Thyroid gland (tissue), 4 donors: ENCODE measurements at places on chromosomes 6 and 20.

DNA sequence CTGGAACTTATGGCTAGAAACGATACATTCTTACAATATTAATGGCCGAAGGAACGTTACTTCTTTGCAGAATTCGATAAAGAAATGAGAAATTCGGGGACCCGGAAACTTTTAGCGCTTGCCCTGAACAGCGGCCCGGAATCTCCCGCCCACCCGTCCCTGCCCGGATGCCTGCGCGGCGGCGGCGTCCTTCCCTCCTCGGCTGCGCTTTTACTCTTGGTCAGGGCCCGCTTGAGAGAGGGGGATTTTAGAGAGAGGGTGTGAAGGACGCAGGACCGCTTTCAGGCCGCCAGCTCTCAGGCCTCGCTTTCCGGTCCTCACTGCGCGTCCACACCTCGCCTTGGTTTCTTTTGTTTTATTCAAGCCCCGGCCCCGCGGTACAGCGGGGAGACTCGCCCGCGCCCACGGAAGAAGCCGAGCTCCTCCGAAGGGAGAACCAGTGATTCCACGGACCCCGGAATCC lies 243.7 kb downstream of the ARID1B start:
- H3K4me3 ChIP-seq = peak overlapping the region; percentile 71
- no peaks in the 10 kb centered on the region for H3K27me3 ChIP-seq
- no peaks in the 10 kb centered on the region for H3K36me3 ChIP-seq
- H3K4me1 ChIP-seq = peaks cover 28% of the 10 kb centered on the region
- H3K27ac ChIP-seq = peak overlapping the region; percentile 95
- DNase-seq = peak; percentile 50

- H3K36me3 ChIP-seq = no peaks in the 10 kb centered on the region
- no peak for DNase-seq
Measured at GRCh38 chr6:32095338-32096086, 13.6 kb downstream of the TNXB start.

- no peaks in the 10 kb centered on the region for H3K4me1 ChIP-seq
- no peaks in the 10 kb centered on the region for H3K27me3 ChIP-seq
- no peak overlapping the region for H3K4me3 ChIP-seq
- no peak for DNase-seq
- peaks cover 8% of the 10 kb centered on the region for H3K36me3 ChIP-seq
Measured at GRCh38 chr6:109743739-109744138, 52.6 kb downstream of the FIG4 start.

- no peaks in the 10 kb centered on the region for H3K36me3 ChIP-seq
- no peak overlapping the region for H3K27ac ChIP-seq
- H3K27me3 ChIP-seq = no peaks in the 10 kb centered on the region
- no peaks in the 10 kb centered on the region for H3K4me1 ChIP-seq
Measured at GRCh38 chr6:138856654-138857053, 60.8 kb downstream of the ECT2L start.

- peak; percentile 89 for DNase-seq
- peak within 1 kb of the TSS; percentile 85 for H3K4me3 ChIP-seq
- H3K27me3 ChIP-seq = no peaks in the 10 kb centered on the region
- H3K36me3 ChIP-seq = no peaks in the 10 kb centered on the region
- peak within 1 kb of the TSS; percentile 99 for H3K27ac ChIP-seq
Measured at GRCh38 chr6:156776840-156777576, at the start of gene ARID1B. Gene ARID1B (plus strand): TSS chr6:156777378. CDS start chr6:156777681, 303 bp downstream.

DNA sequence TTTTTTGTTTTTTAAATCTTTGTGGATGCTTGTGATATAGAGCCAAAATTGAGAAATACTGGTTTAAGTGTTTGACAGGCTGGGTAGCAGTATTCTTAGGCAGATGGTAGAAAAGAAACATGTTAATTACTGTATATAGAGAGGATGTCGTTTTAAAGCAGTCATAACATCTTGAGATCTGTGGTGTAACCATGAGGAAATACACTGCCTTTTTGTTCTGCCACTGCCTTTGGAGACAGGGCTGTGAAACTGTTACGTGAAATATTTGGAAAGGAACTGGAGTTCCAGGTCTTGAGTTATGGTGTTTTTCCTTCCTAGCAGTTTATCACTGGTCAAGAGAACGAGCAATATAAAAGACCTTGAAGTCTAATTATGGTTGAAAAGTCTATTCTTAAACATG lies 19.5 kb downstream of the STXBP5 start:
- H3K4me3 ChIP-seq = no peak overlapping the region
- H3K4me1 ChIP-seq = peaks cover 10% of the 10 kb centered on the region
- no peaks in the 10 kb centered on the region for H3K27me3 ChIP-seq
- H3K27ac ChIP-seq = no peak overlapping the region
- H3K36me3 ChIP-seq = no peaks in the 10 kb centered on the region

- peaks cover 7% of the 10 kb centered on the region for H3K4me1 ChIP-seq
- H3K36me3 ChIP-seq = no peaks in the 10 kb centered on the region
- no peak within 1 kb of the TSS for H3K4me3 ChIP-seq
Measured at GRCh38 chr6:33075568-33076405, at the start of gene HLA-DPB1. Gene HLA-DPB1 (plus strand): TSS chr6:33075990. CDS start chr6:33076042, 52 bp downstream.

DNA sequence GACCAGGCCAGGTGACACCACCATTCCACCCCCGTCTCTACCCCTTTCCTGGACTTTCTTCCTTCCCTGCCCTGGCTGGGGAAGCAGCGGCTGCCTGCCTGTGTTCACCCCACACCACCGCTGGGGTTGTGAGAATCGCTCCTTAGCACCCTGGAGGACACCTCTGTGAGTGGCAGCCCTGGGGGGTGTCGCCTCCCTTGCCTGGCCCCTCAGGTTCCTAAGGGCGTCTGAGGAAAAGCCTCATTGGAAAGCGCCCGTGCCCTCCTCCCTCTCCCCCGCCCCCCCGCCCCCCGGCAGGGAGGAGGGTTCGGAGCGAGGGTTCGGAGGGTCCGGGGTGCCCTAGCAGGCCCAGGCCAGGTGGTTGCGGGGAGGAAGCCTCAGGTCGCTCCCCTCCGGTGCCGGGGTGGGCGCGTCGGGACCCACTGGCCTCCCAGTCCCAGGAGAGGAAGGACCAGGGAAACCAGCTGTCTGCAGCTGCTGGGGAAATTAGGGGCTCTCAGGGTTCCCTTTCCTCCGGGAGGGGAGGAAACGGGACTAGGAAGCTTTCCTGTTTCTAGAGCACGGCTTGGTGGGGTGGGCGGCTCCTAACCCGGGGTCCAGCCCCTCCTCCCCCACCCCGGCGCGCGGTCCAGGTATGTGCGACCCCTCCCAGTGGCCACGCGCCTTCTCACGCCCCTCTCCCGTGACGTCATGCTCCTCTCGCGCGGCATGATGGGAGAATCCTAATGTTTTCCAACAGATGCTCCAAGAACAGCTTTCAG lies at the start of gene PHACTR3:
Gene PHACTR3 (plus strand): TSS at position 760 of the 761 bp plus-strand sequence. CDS start 475 bp downstream, outside the sequence.
- no peak within 1 kb of the TSS for H3K4me3 ChIP-seq
- H3K36me3 ChIP-seq = no peaks in the 10 kb centered on the region
- H3K27ac ChIP-seq = no peak within 1 kb of the TSS

DNA sequence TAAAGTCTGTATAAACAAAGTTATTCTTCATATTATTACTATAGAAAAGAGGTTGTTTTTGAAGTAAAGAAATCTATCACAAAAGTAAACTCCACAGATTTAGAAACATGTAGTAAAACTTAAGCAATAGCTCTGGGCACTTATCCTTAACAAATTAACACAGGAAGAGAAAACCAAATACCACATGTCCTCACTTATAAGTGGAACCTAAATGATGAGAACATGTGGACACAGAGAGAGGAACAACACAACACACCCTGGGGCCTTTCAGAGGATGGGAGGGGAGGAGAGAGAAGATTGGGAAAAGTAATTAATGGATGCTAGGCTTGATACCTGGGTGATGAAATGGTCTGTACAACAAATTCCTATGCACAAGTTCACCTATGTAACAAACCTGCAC lies 57.2 kb downstream of the C6orf58 start:
- DNase-seq = no peak
- H3K27me3 ChIP-seq = no peaks in the 10 kb centered on the region
- H3K4me3 ChIP-seq = no peak overlapping the region
- no peaks in the 10 kb centered on the region for H3K36me3 ChIP-seq
- H3K27ac ChIP-seq = no peak overlapping the region

- no peak for DNase-seq
- H3K27me3 ChIP-seq = no peaks in the 10 kb centered on the region
- no peaks in the 10 kb centered on the region for H3K36me3 ChIP-seq
- no peak overlapping the region for H3K27ac ChIP-seq
Measured at GRCh38 chr6:21747441-21747840, 153.9 kb downstream of the SOX4 start.

GRCh38 chr20:6295867-6296256 lies 173.0 kb upstream of the FERMT1 start:
- H3K4me1 ChIP-seq = no peaks in the 10 kb centered on the region
- H3K36me3 ChIP-seq = no peaks in the 10 kb centered on the region
- no peak overlapping the region for H3K27ac ChIP-seq
- no peak overlapping the region for H3K4me3 ChIP-seq
- H3K27me3 ChIP-seq = no peaks in the 10 kb centered on the region
- no peak for DNase-seq

- H3K4me1 ChIP-seq = peaks cover 54% of the 10 kb centered on the region
- H3K27me3 ChIP-seq = no peaks in the 10 kb centered on the region
- H3K27ac ChIP-seq = peak overlapping the region; percentile 77
- H3K4me3 ChIP-seq = no peak overlapping the region
Measured at GRCh38 chr6:17923401-17923863, 64.0 kb downstream of the KIF13A start.

DNA sequence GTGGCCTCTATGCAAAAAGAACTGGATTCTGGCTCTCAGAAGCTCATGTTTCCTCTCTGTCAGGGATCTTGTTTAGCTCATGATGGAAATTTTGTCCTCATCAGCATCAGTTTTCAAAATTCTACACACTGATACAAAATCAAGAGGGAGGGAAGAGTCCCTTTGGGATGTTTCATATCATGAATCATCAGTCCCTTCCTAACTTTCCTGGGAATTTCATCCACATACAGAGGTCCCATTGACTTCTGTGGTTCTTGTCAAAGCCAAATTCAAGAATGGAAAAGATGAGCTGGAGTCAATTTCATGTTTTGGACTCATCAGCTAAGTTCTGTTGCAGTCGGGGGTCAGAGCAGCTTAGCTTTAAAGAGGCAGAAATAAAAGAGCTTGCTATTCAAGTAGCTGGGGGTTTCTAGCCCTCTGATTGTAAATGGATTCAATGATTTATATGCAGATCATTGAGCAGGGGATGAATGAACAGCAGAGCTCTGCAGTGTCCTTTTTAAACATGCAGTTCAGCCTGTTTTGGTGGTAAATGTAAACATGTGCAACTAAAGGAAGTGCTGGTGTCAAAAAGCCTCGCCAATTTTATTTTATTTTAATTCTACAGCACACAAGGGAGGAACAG lies 21.3 kb upstream of the TMEM14A start:
- DNase-seq = no peak
- H3K27me3 ChIP-seq = no peaks in the 10 kb centered on the region
- H3K4me1 ChIP-seq = peaks cover 12% of the 10 kb centered on the region
- H3K36me3 ChIP-seq = no peaks in the 10 kb centered on the region

DNA sequence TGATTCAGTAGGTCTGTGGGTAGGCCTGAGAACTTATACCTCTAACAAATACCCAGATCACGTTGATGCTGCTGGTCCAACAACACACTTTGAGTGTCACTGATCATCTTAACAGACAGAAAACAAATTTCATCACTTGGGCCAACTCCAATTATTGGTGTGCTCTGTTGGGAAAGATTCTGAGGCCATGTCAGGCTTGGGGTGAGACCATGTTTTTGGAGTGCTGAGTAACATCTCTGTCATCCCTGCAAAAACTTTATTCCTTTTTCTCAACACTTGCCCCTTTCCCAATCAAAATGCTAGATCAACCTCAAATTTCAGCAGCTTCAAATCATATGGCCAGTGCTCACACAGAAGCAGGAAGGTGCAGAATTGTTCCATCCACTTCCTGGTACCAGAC lies 108.8 kb upstream of the TENT5A start:
- no peaks in the 10 kb centered on the region for H3K36me3 ChIP-seq
- no peak for DNase-seq
- H3K4me1 ChIP-seq = no peaks in the 10 kb centered on the region
- no peak overlapping the region for H3K4me3 ChIP-seq
- no peak overlapping the region for H3K27ac ChIP-seq

DNA sequence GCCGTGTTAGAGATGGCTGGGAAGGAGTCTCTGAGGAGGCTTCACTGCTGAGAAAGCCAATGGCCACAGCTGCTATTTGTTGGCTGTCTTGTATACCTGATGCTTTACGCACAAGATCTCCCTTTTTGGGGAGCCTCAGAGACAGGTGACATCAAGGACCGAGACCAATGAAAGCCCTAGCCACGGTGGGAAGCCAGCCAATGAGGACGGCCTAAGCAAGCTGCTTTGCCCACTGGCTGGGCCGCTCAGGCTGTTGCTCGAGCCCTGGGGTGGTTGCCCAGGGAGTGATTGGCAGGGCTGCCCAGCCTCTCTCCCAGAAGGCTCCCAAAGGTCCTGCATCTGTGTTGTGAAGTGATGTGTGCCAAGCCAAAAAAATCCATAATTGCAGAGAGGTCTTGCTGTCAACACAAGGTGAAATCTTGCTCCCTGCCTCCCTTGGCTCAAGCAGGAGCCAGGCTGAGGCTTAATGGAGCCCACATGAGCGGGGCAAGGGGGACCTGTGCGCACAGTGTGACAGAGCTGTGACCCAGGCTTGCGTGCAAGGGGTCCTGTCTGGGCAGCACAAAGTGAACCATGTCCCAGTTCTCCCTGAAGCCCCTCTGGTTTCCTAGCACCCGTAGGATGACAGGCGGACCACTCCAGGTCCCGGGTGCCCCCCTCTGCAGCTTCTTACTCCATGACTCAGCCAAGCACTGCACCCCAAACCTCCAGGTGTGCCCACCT lies 4.3 kb downstream of the MMP24OS start:
- H3K27me3 ChIP-seq = no peaks in the 10 kb centered on the region
- no peak overlapping the region for H3K27ac ChIP-seq

- H3K4me1 ChIP-seq = peaks cover 9% of the 10 kb centered on the region
- H3K36me3 ChIP-seq = no peaks in the 10 kb centered on the region
- DNase-seq = no peak
- H3K4me3 ChIP-seq = no peak overlapping the region
Measured at GRCh38 chr20:50215101-50215690, 24.6 kb downstream of the CEBPB start.

DNA sequence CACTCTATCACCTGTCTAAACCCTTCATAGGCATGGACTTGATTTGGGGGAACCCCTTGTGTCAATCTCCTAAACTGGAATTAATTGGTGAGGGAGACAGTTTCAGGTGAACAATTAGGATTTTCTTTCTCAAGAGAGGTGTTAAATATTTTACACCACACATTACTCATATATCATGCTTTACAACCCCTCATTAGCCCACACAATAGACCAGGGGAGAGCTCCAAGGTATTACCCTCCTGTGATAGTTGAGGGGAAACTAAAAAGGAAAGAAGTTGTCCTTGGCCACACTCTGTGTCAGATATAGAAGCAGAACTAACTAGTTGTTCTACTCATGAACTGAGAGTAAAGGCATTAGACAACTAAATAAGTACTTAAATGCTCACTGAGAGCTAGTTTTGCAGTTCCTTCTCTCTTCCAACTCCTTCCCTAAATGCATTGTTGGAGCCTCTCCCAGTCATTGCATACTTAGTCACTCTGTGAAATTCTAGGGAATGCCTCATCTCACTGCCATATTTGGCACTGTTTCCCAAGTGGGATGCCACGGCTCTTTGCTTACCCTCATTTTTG lies 183.7 kb upstream of the CEP162 start:
- no peak for DNase-seq
- H3K27ac ChIP-seq = no peak overlapping the region
- H3K27me3 ChIP-seq = no peaks in the 10 kb centered on the region
- H3K4me1 ChIP-seq = no peaks in the 10 kb centered on the region
- H3K4me3 ChIP-seq = no peak overlapping the region
